ENCODE measurements at places on chromosomes 1 and 21.

GRCh38 chr1:209107535-209107934, 476.0 kb upstream of the CAMK1G start:
- no peak for DNase-seq

DNA sequence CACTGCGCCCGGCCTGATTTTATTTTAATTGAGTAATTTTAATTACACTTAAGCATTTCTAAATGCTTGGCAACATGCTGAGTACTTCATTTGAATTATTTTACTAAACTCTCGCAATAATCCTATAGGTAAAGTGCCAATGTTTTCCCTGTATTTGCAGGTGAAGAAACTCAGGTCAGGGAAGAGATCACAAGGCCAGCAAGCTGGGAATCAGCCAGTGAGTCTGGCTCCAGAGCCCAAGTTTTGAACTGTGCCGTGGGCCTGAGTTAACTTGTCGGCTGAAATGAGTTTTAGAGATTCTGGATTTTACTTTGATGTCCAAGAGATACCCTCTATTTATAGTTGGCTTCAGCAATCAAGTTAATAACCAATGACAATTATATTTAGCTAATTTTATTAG, 141.4 kb downstream of the CNIH3 start:
- no peak for DNase-seq

DNA sequence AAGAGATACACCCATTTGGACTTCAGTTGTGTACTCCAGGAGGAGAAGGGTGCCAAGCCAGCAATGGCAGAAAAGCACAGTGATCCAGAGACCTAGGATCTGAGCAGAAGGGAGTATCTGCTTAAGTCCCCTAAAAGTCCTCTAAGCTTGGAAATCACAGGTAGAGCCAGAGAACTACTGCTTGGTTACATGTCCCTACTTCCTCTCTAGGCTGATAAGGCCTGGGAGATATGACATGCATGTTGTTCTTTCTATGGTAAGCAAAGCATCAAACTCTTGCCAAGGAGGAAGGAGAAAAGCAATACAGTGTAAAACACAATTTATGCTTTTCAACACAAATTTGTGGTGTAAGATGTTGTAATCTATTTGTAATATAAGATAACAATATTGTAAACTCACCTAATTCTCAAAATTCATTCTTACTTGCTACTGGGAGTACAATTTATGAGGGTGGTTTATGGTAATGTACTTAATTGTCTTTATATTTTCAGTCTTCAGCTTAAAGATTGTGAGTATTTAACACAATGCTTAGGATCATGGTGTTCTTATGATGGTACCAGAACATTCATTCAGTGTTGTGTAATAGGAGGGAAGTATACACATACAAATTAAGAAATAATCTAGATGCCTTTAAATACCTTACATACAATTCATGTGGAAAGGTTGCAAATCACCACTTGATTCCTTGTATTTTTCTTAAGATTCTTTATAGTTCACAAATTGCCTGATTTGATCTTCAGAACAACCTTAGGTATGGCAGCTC, 49.1 kb upstream of the GNG12 start:
- no peak for DNase-seq

GRCh38 chr1:237181743-237182317, 139.8 kb downstream of the RYR2 start:
- no peak for DNase-seq

- DNase-seq: peak; percentile 15
Observed at GRCh38 chr21:31665397-31665796, 5.9 kb downstream of the SOD1 start.

GRCh38 chr1:40630488-40631223, 34.8 kb downstream of the RIMS3 start:
- DNase-seq: no peak

GRCh38 chr1:64867266-64867665, 99.1 kb downstream of the JAK1 start:
- DNase-seq: no peak

DNA sequence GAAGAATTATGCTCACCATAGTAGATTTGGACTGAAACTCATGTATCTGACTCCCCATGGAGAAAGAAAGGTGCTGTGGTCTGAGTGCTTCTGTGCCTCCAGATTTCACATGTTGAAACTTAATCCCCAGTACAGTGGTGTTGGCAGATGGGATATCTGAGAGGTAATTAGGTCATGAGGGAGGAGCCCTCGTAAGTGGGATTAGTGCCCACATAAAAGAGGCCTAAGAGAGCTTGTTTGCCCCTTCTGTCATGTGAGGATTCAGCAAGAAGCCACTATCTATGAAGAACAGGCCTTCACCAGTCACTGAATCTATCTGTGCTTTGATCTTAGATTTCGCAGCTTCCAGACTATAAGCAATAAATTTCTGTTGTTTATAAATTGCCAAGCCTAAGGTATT, 150.1 kb downstream of the PLPP3 start:
- no peak for DNase-seq

DNA sequence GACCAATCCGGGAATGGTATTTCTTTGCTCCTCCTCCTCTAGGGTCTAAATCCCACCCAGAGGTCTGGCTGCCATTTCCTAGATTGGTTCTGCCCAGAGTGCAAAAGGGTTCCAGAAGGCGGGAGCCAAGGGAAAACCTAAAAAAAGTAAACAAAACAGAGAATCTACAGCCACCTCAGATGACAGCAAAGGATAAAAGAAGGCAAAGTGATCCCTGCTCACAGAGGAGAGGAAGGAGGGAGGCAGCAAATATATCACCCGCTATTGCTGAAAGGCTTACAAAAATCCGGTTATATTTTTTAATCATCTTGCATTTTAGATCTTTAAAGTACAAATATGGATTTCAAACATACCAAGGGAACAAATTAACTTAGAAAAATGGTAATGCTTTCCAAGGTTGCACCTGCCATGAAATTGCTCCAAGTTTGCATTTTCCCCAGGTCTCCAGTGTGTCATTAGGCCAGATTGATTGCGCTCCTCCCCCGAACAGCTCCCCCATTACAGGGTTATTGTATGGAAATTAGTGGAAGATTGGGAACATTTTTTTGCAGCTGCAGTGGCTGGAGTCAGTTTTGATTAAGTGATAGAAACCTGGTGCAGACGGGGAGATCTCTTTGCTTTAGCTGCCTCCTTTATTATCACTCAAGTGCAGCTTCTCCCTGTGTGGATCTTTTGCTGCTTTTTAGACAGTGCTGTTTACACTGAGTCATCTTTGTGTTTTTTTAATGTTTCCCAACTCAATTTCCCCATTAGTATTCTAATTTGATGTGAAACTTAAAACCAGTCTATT, 280.5 kb upstream of the CAMK1G start:
- DNase-seq: no peak

GRCh38 chr1:61056573-61057439, 25.6 kb upstream of the NFIA start:
- DNase-seq: no peak

DNA sequence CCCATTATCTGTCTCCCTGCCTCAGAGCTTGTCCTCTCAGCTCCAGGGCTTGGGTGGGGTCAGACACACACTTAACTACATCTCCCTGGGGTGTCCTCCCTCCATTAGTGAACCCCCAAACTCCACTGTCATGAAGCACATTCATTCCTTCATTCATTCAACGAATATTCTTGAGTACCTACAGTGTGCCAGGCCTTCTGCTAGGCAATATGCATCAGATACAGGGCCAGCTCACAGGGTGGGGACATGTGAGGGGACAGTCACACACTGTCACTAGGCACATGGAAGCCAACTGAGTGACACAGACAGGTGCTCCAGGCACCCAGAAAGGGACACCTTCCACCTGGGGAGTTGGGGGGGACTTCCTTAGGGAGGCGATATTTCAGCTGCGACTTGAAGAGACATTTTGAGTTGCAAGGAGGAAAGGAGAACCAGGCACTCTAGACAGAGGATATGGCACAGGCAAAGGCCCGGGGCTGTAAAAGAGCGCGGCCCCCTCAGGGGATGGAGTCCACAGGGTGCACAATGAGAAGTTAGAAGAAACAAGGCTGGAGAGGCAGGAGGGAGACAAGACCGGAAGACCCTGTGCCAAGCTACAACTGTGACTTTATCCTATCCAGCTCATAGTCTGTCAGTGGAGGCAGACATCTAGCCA, 8.7 kb upstream of the S100A8 start:
- DNase-seq: no peak

- no peak for DNase-seq
Observed at GRCh38 chr1:4301007-4301406, 353.4 kb upstream of the AJAP1 start.

GRCh38 chr1:206608108-206608698, 4.1 kb downstream of the EIF2D start:
- DNase-seq: peak; percentile 21

- no peak for DNase-seq
Observed at GRCh38 chr21:39480271-39480670, 28.5 kb downstream of the SH3BGR start.

- no peak for DNase-seq
Observed at GRCh38 chr1:172626845-172627244, 32.1 kb upstream of the FASLG start.

- DNase-seq: no peak
Observed at GRCh38 chr1:237012788-237013383, 8.6 kb upstream of the MT1HL1 start.

- no peak for DNase-seq
Observed at GRCh38 chr1:201724766-201725118, 104.2 kb upstream of the IPO9 start.

DNA sequence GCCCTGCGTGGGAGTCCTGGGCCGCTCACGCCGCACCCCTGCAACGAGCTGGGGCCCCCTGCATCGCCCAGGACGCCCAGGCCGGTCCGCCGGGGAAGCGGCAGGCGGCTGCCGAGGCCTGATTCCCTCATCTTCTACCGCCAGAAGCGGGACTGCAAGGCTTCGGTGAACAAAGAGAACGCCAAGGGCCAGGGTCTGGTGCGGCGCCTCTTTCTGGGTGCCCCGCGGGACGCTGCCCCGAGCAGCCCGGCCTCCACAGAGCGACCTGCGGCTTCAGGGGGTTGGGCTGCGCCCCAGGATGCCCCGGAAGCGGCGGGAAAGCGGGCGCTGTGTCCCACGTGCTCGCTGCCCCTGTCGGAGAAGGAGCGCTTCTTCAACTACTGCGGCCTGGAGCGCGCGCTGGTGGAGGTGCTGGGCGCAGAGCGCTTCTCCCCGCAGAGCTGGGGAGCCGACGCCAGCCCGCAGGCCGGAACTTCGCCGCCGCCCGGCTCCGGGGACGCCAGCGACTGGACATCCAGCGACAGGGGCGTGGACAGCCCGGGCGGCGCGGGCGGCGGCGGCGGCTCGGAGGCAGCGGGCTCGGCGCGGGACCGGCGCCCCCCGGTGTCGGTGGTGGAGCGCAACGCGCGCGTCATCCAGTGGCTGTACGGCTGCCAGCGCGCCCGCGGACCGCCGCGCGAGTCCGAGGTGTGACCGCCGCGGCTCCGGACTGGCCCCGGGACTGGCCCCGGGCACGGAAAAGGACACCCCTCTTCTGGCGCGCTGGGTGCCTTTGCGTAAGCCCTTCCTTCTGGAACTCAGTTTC, 2.7 kb downstream of the FAM110D start:
- DNase-seq: peak; percentile 25

DNA sequence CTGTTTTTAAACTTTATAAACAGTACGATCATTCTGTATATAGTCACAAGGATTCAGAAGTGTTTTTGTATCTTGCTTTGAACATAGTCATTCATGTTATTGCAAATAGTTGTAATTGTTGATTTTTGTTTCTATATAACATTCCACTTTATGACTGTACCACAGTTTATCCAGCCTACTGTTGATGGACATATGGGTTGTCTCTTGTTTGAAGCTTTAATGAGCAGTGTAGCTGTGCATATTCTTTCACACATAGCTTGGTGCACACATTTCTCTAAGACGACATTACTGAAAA, 6.1 kb downstream of the CD101 start:
- DNase-seq: no peak

DNA sequence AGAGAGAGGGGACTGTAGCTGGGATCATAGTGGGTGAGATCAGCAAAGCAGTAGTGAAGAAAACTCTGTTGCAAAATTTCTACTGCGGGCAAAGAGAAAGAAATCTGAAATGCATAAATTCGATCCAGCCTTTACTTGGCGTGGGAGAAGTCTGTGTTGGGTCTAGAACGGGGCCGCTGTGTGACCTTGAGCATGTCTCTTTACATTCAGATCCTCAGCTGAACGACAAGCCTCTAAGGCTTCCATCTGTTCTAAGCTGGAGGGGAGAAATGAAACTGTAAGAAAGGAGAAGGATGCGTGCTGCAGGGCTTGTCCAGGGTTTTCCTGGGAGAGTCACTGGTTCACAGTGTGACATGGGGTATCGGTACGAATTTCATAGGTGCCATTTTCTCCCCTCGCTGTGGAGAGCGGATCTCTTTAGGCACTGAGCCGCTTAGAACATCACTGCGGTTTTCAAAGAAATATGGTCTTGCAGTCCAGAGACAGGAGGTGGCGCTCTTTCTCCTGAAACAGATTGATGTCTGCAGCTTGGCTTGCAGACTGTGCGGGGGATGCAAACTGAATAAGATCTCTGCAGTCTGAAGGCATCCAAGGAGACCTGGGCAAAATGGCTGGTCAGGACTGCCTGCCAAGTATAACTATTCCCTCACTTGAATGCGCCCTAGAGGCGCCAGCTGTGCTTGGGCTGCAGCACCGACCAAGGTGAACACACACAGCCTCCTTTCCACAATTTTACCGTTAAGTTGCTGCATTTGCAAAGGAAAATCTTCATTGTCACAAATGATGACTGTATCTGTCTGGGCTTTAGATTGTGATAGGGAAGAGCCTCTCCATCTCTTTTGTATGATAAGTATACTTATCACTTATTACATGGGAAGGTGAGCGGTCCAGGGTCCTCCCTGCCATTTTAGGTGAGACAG, 104.1 kb downstream of the XCL2 start:
- peak; percentile 93 for DNase-seq

DNA sequence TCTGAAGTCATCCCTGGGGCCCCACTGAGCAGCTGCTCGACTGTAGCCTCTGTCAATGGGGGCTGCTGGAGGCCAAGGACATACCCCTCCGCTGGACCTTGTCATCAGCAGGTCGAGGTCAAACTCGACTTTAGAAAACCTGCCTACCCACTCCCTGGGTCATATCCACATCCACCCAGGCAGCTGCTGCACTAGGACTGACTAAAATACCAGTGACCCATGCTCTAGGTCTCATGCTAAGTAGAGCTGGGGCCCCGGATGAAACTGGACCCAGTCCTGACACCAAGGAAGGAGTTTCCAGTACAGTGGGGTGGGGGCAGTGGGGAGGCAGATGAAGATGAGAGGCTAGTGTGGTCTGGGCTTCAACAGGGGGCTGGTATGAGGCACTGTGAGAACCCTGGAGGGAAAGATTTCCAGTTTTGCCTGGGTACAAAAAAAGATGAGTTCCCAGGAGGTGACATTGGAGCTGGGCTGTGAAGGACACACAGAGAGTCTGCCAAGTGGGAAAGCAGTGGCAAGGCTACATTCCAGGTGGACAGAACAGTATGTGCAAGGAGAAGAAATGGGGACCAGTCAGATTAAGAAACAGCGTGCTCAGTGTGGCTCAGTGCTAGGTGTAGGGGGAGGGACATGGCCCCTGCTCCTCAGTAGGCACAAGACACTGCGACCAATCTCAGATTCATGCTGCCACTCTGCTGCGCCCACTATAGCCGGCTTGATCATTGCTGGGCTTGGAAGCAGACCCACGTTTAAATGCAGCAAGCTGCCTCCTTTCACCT, 12.4 kb downstream of the SLC2A1 start:
- no peak for DNase-seq

- DNase-seq: no peak
Observed at GRCh38 chr1:7695497-7696117, 75.5 kb upstream of the VAMP3 start.

Data from AML-193 (cell line).